ENCODE measurements at places on chromosomes 3 and 15.

DNA sequence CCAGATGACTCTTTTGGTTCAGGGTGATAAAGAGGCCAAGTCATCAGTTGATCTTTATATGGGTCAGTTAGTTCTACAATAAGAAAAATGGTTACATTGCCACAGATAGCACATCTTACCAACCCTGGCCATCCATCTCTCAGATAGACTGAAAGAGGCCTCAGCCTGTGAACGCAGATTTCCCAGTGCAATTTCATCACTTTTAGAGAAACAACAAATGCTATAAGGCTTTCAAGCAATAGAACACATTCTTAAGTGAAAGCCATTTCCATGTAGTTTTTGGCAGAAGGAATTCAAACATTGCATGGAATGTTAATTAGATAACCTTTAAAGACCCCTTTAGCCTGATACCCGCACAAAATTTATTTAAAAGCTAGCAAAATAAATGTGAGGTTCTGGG, 200.6 kb upstream of the ZBTB20 start:
- no peak for DNase-seq

DNA sequence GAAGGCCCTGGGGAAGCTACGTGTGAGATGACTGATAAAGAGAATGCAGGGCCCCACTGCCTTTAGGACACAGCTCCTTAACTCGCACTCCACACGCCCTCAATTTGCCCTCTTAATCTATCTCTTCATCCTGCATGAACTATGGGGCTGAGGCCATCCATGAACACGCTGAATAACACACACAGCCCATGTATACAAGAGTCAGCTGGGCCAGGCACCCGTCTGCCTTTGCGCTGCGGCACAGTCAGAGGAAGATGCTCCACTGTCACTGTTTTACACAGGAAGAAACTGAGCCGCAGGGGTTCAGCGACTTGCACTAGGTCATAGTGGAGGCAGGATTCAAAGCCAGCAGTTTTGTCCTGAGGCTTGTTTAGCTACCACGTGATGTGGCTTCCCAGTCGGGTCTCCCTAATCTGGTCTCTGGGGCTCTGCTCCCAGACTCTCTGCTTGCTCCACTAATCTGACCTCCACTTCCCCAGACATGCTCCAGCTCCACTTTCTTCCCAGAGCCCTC, 43.9 kb downstream of the TLE3 start:
- no peak for DNase-seq

DNA sequence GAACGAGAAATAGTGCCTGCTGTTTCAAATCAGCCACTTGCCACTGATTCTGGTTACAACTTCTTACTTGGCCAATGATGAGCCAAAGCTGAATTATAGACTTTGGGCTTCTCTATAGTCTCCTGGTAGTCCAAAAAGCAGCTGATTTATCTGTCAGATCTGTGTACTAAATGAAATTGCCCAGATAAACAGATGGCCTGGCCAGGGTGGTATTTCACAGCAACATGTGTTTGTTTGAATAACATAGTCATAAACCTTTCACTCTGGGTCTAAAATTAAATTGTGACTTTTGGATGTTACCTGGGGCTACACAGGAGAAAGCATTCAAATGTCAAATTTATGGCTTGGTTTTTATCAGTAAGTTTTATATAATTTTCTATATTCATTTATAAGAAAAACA, 147.0 kb downstream of the NECTIN3 start:
- no peak for DNase-seq

DNA sequence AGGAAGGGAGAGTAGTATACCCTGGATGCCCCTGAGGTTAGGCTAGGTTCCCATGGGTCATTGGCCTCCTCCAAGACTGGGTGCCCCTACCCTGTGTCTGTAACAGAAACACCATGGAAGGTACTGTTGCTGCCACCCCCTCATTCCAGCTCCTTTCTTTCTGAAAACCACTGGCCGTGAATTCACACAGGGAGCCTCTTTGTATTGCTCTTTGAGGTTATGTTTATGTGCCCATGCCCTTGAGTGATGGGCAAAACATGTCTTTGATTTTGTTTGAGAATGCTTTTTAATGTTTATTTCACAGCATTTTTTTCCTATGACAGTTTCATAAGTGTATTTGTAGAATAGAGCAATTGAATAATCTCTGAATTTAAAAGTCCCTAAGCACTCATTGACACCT, 79.7 kb downstream of the RARB start:
- DNase-seq = no peak

- DNase-seq = no peak
Observed at GRCh38 chr15:79635897-79636561, 203.9 kb downstream of the MINAR1 start.

GRCh38 chr3:13243586-13243985, 170.4 kb upstream of the IQSEC1 start:
- DNase-seq = no peak

- no peak for DNase-seq
Observed at GRCh38 chr3:45884368-45885201, 1.8 kb upstream of the CCR9 start.

DNA sequence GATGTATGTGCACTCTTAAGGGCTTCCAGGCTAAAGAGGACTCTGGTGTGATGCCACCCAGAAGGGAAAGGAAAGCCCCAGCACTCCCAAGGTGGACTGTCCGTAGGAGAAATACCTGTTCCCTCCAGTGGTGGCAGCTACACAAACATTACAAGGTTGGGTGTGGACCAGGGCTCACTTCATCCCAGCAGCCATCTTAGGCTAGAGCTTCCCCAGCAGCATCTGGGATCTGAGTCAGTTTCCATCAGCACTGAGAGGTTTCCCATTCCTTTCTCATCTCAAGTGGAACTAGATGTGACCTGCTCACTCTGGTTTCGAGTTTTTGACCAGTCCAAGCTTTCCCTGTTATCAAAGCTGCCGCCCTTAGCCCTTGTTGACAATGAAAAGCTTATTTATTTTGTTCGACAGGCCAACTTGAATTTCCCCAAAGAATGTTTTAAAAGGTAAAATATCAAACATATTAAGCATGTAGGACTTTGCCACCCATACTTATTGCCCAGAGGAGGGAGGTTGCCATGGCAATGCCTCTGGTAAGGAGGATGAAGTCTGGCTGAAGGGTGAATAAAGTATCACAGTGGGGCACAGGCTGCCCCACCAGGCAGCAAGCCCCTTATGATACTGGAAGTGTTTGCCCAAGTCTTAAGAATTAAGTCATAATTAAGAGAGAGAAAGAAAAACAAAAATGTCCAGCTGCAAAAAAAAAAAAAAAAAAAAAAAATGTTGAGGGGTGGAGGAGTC, 28.9 kb downstream of the CLDN18 start:
- DNase-seq = no peak

- DNase-seq = no peak
Observed at GRCh38 chr3:184003187-184003967, 14.3 kb downstream of the ABCC5 start.

GRCh38 chr3:98329392-98330124, 24.1 kb upstream of the OR5K4 start:
- no peak for DNase-seq

DNA sequence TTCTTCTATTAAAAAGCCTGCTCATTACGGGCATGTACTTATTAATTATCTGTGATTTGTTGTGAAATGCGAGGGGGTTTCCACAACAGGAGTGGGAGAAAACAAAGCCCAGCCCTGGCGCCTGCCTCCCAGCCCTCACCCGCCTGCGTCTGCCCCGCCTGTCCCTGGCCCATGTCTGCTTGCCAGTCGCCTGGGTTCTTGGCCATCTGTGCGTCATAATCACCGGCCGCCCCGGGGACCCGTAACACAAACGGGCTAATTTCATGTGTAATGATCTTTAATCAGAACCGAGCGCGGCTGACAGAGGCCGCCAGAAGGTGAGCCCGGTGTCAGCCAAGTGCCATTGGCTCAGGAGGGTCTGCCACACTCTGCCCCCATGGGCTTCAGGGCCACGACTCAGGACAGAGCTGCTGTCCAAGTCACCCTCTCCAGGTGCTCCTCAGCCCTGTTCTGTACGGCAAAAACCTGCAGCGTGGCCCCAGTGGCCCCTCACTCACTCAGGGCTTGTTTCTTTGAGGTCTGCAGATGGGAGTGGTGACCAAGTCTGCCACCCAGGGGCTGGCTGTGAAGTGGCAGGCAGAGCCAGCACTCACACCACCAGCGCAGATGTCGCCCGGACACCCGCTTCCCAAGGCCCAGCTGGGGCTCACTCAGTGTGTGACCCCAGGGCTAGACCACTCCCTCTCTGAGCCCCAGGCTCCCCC, 28.8 kb upstream of the TMEM115 start:
- no peak for DNase-seq

- peak; percentile 63 for DNase-seq
Observed at GRCh38 chr3:66407611-66408218, 93.1 kb downstream of the LRIG1 start.

- DNase-seq = no peak
Observed at GRCh38 chr3:153158961-153159735, 2.9 kb upstream of the RAP2B start.

- DNase-seq = no peak
Observed at GRCh38 chr15:62608369-62608768, 434.2 kb upstream of the TPM1 start.

- no peak for DNase-seq
Observed at GRCh38 chr3:102226463-102226862, 208.4 kb upstream of the ZPLD1 start.

DNA sequence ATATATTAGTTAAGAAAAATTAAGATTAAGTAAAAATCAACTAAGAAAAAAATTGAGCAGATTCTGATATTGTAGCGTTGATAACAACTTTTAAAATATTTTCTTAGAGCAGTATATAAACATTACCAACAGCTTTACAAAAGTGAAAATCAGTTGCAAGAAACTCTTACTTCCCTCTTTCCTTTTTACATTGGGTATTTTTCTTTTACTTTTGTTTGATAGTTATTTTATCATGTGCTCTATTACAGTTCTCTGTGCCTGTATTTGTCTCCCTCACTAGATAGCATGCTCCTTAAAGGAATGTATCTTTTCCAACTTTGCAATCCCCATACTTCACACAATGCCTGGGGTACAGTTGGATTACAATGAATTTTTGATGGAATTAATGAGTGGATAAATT, 87.5 kb upstream of the P3H2 start:
- no peak for DNase-seq

GRCh38 chr3:132380920-132381319, 36.4 kb upstream of the DNAJC13 start:
- no peak for DNase-seq

- no peak for DNase-seq
Observed at GRCh38 chr3:156535162-156535627, 19.7 kb downstream of the SSR3 start.

GRCh38 chr3:99176169-99176964, 274.9 kb upstream of the DCBLD2 start:
- DNase-seq = no peak

DNA sequence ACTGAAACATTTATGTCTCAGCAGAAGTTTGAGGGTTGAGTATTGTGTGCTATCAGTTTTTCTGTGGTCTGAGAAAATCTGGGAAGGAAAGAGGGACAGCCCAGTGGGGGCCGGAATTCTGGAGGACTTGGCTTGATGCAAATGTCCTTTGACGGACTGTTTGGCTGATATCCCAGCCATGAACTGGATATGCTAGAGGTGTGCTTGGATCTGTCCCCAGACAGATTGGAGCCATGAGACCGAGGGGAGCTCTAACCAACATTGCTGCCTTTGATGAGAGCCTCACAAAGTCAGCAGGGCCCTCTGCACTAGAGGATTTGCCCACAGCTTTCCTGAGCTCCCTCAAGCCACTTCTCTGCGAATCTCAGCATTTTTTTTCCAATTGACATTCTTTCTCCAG, 405.6 kb downstream of the NTRK3 start:
- DNase-seq = no peak

GRCh38 chr3:34256791-34257190, 458.4 kb downstream of the PDCD6IP start:
- DNase-seq = no peak

DNA sequence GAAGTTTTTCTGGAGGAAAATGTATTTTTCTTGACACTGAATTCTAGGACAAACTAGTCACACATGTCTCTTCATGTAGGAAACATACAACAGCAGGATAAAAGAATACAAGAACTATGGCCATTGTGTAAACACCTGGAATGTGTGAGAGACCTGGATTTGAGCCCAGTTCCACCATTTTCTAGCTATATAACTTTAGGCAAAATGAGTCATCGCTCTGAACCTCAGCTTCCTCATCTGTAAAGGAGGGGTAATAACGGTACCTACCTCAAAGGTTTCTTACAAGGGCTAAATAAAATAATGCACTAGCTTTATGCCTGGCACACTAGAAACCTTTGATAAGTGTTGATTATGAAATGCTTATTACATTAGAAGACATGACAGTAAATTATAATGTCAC, 57.8 kb downstream of the RIOX2 start:
- no peak for DNase-seq

DNA sequence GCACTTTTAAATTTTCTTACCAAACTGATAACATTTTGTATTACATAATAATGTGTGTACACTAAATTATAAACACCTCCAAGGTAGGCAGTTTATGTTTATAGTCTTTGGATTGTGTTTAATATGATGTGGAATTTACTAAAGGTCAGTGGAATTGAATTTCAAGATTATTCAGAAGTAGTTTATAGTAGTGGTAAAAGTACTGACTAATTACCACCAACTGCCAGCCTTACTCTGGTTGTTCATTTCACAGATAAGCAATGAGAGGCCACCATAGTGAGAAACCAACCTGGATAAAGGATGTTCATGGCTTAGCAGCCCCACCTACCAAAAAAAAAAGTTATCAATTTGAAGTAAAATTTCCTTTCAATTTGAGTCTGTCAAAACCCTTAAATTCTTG, 54.0 kb upstream of the EIF5A2 start:
- no peak for DNase-seq

DNA sequence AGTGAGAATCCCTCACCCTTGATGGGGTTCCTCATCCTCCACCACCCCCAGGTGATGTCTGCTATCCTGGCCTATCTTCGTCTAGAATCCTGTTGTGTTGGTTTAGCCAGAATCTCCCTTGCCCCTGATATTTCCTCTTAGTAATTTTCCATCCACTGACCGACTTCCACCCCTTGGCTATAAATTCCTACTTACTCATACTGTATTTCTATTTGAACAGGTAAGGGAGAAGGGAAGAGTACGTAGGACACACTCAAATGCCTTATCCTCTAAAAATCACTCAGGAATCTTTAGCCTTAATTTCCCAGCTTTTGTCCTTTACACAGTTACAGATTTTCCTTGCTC, 678 bp upstream of the TFG start:
- DNase-seq = no peak

- DNase-seq = no peak
Observed at GRCh38 chr3:82143661-82144412, 382.4 kb upstream of the GBE1 start.

Measured in activated naive CD4-positive, alpha-beta T cell (primary cell).